ENCODE measurements at places on chromosomes 4 and X. TPM values are rescaled to one million over a fixed set of nuclear protein-coding genes. Genes with fewer than 3 reads are reported as not detected.

Gene IL13RA1
- 30.1 TPM for polyA plus RNA-seq

Gene COL4A5
- polyA plus RNA-seq, result 59.3 TPM

Gene MEPE
- polyA plus RNA-seq, result not detected

Gene SCD5
- 26.0 TPM for polyA plus RNA-seq

All from urinary bladder (tissue), 4 donors.